ENCODE measurements at places on chromosomes 11 and 22.

DNA sequence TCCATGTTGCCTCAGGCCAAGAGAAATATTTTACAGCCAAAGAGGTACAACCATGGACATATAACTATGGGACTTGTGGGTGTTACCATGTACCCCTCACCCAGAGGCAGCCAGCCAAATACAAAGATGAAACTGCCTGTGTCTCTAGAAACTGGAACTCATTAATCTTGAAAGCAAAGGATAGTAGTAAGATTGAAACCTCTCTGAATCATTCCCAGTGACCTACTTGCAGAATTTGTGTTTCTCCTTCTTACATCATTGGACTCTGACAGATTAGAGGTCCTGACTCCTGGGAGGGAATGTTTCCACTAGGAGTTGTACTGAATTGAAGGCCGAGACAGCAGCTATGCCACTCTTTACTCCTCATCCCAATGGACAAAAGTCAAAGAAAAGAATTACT is 257.4 kb upstream of the UBASH3B start:
- no peak for DNase-seq

DNA sequence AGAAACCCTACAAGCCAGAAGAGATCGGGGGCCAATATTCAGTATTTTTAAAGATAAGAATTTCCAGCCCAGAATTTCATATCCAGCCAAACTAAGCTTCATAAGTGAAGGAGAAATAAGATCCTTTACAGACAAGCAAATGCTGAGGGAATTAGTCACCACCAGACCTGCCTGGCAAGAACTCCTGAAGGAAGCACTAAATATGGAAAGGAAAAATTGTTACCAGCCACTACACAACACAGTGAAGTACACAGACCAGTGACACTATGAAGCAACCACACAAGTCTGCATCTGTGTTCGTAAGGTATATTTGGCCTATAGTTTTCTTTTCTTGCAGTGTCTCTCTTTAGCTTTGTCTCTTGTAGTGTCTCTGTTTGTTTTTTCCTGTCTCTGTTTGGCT is 29.0 kb downstream of the TMEM225 start:
- DNase-seq: no peak

DNA sequence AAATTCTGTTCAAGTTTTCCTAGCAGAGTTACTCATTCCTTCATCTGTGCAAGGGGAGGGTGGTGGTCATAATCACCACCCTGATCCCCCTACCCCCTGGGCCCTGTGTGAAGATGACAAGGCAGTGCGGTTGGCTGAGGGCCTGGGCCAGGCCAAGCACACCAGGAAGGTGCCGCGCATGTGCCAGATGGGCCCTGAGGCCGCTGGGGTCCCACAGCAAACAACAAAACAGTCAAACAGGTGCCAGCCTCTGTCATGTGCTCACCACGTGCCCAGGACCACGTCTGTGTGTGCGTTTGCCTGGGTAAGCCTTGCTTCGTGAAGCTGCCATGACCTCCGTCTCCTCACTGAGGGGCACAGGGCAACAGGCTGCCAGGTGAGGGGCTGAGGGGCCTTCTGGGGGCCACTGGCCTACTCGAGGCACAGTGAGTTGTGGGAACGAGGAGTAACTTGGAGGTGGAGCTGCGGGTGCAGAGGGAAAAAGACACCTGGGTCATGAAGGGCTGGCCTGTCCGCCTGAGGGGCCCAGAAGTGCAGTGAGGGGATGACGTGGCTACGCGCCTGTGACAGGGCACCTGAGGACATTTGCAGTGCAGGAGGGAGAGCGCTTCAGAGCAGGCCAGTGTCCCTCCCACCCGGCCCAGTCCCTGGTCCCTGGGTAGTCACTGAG is 25.8 kb downstream of the RSPH14 start:
- no peak for DNase-seq

DNA sequence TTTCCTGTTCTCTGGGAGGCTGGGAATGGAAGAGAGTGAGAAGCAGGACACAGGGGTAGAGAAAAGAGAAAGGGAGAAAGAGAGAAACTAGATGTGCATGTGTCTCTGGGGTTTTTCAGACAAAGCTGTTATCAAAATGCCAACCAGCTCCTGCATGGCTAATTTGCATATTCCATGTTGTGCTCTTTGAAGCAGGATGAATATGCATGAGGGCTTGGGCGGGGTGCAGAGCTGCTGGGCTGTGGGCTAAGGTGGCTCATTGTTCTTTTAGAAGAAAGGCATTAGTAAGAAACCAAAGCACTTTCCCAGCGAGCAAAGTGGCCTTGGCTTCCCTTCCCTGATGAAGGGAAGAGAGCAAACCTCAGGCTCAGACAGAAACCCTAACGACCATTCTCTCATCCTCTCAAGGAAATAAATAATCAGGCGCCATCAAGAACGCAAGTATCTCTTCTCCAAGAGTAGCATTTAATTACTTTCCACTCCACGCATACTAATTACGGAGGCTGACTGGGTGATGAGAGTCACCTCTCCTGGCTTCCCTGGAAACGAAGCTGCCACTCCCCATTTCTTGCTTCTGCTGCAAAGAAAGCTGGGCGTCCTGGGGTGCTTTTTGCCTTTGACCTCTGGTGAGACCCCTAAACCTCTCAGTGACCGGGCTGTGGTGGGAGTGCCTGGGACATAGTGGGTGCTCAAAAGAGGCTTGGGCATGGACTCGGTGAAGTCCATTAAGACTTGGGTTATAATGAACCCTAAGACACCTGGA is 54.2 kb downstream of the FEZ1 start:
- no peak for DNase-seq

- no peak for DNase-seq
Observed at GRCh38 chr22:31829505-31829904, 75.7 kb downstream of the DEPDC5 start.

- DNase-seq: no peak
Observed at GRCh38 chr11:73334384-73335203, 26.5 kb downstream of the ARHGEF17 start.

DNA sequence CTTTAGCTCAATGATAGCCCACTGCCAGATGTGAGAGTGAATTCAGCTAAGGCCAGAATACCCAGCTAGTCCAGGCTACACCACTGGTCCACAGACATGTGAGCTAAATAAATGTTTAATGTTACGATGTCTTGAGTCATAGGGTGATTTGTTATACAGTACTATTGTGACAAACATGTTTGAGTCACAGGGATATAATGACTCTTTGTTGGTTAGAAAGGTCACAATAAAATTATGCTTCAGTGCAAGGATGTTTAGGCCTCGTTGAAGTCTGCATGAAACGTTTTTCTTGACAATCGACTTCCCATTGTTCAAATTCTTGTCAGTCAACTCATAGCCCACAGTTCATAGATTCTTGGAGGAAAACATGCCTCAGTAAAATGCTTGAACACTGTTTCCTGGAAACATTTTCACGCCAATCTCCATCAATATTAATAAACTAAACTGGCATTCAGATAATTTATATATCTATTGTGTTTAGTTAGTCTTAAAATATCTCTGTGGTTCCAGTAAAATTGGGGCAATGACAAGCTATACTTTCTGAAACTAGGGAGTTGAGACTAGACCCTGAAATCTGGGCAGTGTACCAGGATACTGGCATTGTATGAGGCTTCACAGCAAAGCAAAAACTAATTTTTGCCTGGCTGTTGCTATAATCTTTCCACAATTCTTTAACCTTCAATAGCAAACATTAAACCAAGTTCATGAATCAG is 650.8 kb upstream of the KIRREL3 start:
- DNase-seq: no peak

DNA sequence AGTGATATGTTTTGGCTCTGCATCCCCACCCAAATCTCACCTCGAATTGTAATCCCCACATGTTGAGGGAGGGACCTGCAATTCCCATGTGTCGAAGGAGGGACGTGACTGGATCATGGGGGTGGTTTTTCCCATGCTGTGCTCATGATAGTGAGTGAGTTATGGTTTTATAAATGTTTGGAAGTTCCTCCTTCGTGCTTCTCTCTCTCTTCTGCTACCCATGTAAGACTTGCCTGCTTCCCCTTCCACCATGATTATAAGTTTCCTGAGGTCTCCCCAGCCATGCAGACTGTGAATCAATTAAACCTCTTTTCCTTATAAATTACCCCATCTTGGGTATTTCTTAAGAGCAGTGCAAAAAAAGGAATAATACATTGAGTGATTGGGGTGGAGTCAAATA is 7.3 kb upstream of the CEP295 start:
- DNase-seq: no peak

All from right renal pelvis (tissue), 4 donors.